Aorta (tissue), 5 donors: ENCODE measurements at places on chromosomes 11 and 22. TPM values are rescaled to one million over a fixed set of nuclear protein-coding genes. Genes with fewer than 3 reads are reported as not detected.

DNA sequence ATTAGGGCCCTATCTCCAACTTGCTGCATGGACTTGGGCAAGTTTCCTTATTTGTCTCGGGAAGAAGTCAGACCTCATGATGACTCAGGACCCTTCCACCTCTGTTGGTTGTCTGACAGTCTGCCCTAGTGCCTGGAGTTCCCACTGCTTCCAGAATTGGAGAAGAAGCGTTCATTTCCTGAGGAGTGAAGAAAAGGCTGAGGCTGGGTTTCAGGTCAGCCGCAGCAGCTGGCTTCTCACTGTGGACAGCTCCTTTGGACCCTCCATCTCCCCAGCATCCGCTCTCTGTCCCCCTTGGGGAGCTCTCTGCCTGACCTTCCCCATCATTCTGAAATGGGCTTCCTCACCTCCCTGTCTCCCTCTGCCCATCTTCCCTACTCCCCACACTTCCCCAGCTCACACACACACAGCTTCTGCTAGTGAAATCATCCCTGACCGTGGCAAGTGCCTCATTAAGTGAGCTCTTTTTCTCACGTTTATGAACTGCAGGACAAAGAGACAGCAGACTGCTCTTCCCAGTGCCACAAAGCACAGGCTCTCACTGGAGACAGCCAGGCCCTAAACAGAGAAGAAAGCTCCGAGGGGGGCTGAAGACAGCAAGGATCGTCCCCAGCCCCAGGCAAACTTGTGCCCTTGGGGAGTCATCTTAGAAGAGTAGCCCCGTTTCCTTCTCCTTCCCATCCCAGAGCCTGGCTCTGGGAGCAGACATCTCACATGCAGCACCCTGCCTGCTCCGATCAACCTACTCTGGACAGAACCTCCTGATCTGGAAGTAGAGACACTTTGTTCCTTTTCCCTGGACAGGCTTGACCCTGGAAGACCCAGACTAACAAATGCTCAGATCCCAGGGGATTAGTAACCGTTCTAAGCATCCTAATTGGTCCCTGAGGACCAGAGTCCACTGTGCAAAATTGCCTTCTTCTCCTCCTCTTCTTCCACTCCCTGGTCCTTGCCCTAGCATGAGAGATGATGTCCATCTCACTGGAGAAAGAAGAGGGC is 157.9 kb downstream of the FEZ1 start:
- peak; percentile 31 for DNase-seq

GRCh38 chr11:122673701-122674100 is 18.2 kb downstream of the UBASH3B start:
- no peak for DNase-seq

GRCh38 chr11:102523189-102523570 is 7.4 kb downstream of the MMP7 start:
- no peak for DNase-seq

- no peak for DNase-seq
Measured at GRCh38 chr11:59944720-59945119, 6.5 kb downstream of the OOSP1 start.

GRCh38 chr11:16403448-16403803 is 47.1 kb upstream of the SOX6 start:
- no peak for DNase-seq

DNA sequence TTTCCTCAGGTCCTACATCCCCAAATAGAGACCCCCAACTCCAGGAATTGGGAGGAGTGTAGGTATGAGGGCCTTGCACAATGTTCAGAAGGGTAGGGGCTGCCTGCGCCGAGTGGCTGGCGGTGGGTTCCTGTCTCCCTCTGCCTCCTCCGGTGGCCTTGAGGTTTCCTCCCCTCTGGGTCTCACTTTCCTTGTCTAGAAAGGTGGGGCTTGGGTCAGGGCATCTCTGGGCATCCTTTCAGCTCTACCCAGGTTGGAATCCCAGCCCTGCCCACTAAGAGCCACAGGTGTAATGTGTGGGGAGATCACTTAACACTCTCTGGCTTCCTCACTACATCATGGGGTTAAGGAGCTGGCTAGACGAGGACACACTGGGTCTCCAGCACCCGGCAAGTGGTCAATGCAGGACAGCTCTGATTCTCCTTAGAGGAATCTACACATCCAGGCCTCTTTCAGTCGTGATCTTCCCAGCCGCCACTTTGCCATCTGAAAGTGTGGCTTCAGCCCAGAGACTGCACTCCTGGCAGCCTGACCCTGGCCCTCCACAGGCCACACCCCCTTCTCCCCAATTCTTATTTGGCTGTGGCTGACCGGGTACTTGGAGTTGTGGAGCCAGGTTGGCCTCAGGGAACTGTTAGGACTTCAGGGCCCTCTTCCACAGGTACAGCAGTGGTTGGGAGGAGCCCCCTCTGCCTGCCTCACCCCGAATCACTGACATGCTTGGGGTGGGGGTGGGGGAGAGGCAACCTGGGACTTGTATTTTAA is 22.1 kb downstream of the PRDM11 start:
- DNase-seq, result peak; percentile 69

GRCh38 chr11:66680966-66681645 is 3.4 kb upstream of the RBM4B start:
- no peak for DNase-seq

The CCDC188 gene
- polyA plus RNA-seq, result not detected

The OR5P2 gene
- not detected for polyA plus RNA-seq

The MRPL17 gene
- polyA plus RNA-seq, result 22.8 TPM
